SK-MEL-5 (cell line): ENCODE measurements at places on chromosomes 5 and 9. TPM values are rescaled to one million over a fixed set of nuclear protein-coding genes. Genes with fewer than 3 reads are reported as not detected.

The PRRX2 gene
- total RNA-seq, result 0.29 and 0.40 TPM in 2 replicates

The RAPGEF6 gene
- 15.0 and 17.0 TPM in 2 replicates for total RNA-seq

The RNF224 gene
- not detected in 2 replicates for total RNA-seq

The IFNA21 gene
- not detected in 2 replicates for total RNA-seq

The CNTLN gene
- total RNA-seq, result 6.5 and 6.7 TPM in 2 replicates

The ARID3C gene
- 0.11 and 0.26 TPM in 2 replicates for total RNA-seq

The SGTB gene
- 11.1 and 12.0 TPM in 2 replicates for total RNA-seq

The GCNT1 gene
- total RNA-seq, result 0.24 TPM in 2 replicates

The PLGRKT gene
- 38.0 and 40.2 TPM in 2 replicates for total RNA-seq

DNA sequence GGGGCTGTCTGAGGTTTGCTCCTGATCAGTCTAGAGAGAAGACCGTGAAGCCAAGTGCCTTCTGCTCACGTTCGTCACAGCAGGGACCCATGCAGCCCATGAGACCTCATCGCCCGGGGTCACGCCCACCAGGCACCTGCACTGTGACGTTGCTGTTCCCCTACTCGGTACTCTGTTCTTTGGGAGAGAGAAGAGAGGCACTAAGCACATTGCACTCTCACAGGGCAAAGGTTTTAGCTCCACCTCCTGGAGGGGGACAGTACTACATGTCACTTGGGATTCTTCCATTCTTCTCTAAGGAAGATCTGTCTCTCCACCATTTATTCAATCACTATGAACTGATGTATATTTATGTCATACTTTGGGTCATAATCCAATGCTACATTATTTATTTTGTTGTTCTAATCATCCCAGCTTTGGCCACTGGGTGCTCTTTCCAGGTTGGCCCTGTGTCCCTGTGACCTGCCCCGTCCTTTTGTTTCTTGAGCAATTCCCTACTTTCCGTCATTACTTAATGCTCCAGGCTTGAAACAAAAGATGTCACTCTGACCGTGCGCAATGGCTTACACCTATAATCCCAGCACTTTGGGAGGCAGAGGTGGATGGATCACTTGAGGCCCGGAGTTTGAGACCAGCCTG lies 31.4 kb upstream of the BRD3 start:
- peak; percentile 82 for DNase-seq

DNA sequence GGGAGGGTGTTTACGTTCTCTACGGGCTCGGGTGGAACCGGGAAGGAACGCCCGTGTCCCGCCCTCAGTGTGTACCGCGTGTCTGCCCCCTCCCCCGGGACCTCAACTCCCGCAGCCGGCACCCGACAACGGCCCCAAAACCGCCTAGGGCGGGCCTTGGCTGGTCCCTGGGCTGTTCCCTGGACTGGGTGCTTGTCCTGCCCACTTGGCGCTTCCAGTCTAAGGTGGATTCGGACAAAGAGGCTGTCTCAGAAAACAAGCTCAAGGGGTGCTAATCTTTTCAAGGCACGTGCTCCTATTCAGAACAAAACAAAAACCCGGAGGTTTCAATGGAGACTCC lies 379 bp upstream of the CLK4 start:
- no peak for DNase-seq

- DNase-seq, result no peak
Observed at GRCh38 chr5:128632264-128632663, 94.2 kb upstream of the FBN2 start.

- DNase-seq, result no peak
Observed at GRCh38 chr5:177404641-177405179, 4.2 kb upstream of the PFN3 start.

DNA sequence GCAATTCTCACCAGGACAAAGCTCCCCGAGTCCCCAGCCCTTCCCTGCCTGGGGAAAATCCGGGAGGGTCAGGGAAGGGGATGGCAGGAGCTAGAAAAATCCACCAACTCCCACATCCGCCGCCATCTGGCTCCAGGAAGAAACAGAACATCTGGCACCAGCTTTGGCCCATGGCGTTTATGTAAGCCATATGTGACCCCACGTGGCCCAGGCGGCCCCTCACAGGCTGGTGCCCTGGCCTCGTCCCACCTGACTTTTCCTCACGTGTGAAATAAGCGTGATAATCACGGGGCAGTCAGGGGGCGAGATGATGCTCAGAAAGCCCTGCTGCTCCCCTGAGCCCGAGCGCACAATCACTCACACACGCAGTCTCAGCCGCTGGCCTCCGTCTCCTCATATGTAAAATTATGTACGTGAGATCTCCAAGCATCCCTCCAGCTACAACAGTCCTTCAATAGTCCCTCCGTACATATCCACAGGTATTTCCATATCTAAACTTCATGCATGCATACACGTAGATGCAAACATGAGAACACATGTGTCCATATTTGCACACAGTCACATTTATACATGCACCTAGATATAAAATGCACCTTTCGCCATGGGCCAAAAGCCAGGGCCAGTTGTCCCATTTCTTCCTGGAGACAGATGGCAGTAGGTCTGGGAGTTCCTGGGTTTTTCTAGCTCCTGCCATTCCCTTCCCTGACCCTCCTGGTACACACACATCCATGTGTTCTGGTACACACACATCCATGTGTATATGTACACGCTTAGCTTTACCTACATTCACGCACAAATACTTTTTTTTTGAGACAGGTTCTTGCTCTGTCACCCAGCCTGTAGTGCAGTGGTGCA lies 28.9 kb downstream of the PLPP7 start:
- no peak for DNase-seq

DNA sequence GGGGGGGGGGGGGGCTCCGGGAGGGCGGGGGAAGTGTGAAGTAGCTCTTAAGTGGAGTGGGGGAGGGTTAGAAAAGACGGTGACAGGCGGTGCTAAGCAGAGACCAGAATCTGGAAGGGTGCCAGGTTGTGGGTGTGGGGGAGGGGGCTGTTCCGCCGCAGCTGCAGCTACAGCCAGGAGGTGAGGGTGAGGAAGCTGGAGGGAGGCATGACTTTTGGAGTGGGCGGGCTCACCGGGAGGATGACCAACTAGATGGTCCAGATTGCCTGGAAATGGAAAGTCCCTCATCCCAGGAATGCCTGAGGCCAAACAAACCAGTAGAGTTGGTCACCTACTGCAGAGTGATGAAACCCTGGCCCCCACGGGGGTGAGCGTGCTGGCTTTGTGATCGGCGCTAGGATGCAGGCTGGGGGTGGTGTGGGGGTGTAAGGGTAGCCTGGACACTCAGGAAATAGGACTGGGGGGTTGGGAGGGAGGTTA lies 158.1 kb upstream of the SHB start:
- peak; percentile 11 for DNase-seq

DNA sequence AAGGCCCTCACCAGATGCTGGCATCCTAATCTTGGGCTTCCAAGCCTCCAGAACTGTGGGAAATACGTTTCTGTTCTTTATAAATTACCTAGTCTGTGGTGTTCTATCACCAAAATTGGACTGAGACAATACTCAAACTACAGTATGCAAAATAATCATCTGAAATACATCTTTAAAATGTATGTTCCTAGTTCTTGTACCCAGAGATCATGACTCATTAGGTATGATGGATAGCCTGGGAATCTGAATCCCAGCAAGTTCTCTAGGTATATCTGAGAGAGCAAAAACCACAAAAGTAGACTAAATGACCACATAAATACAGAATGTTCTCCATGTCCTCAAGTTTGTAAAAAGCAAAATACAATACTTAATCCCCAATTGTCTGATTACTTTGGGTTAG lies 166.3 kb downstream of the YIPF5 start:
- no peak for DNase-seq

DNA sequence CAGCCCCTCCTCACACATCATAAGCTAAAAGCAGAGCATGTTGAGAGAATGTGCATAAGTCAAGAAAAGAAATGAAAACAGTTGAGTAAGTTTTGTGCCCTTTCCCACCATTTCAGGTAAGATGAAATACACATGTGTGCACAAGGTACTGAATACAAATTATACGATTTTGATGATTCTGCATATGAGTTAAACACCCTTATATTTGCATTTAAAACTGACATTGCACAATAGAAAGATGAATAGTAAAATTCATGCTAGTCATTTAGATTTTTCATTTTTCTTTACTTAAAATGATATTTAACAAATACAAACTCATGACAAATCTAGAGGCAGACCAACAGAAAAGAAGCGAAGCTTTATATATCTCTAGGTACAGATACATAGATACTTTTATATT lies 24.9 kb upstream of the PSD2 start:
- DNase-seq, result no peak

DNA sequence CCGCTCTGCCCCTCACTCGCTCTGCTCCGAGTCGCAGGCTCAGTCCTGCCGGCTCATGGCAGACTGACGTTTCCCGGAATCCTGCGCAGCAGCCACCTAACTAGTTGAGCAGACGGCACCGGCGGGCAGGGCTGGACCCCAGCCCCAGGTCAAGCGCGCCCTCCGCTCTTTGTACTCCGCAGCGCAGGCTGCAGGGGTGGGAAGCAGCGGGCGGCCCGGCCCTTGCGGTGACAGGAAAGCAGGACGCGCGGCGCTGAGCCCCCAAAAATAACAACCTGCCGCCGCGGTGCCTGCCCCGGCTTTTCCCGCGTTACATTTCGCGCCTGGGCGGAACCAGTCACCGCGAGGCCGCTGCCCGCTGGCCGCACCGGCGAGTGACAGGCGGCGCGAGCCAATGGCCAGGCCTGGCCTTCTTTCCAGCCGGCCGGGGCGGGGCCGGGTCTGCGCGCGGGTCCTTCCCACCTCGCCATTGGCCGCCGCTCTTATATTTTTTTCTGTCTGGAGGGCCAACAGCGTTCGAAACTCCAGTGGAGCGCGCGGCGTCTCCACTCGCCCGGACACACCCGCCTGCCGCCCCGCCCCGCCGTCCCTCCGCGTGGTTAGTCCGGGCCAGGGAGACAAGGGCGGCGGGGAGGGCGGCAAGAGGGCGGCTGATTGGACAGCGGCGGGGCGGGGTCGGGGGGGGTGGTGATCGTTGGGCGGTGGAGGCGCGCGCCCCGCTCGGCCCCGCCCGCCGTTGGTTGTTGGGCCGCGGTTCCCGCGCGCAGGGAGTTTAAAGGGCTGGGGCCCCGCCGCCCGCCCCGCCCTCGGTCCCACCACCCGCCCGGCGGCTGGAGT lies at the start of gene ZNF367:
TSS of gene ZNF367 (minus strand) at position 288 of the 837 bp plus-strand sequence. CDS start 338 bp downstream, outside the sequence.
- peak; percentile 97 for DNase-seq

GRCh38 chr9:20603524-20604268 lies 18.6 kb downstream of the MLLT3 start:
- no peak for DNase-seq

DNA sequence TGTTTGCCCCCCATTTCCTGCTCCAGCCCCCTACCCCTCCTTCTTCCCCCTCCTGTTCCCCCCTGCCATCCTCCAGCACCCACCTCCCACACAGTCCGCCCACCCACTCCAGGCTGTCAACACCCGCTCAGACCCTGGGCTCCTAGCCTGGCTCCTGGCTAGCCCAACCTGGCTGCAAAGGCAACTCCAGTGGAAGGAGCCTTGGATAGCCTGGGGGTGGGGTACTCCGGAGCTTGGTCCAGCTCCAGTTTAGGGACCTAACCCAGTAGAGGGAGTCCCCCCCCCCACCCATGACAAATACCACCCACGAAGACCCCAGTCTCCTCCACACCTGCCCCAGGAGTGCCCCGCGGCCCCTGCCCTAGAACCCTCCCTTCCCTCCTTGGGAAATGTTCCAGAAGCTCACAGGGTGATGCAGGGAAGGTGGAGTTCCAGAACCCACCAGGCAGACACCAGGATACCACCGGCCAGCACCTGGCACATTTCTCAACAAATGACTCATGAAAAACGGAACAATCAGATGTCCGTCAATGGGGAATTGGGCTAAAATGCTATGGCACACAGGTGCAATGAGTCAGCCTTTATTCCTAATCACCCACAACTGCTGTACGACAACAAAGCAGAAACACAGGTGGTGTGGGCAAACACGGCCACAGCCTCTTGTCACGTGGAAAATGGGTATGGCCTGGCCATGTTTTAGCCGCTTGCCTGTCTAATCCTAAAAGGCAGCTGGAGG lies 901 bp upstream of the SLC12A7 start:
- no peak for DNase-seq

- no peak for DNase-seq
Observed at GRCh38 chr5:116468583-116468982, 106.0 kb downstream of the SEMA6A start.

GRCh38 chr9:126108240-126108639 lies 218.4 kb upstream of the MVB12B start:
- no peak for DNase-seq

DNA sequence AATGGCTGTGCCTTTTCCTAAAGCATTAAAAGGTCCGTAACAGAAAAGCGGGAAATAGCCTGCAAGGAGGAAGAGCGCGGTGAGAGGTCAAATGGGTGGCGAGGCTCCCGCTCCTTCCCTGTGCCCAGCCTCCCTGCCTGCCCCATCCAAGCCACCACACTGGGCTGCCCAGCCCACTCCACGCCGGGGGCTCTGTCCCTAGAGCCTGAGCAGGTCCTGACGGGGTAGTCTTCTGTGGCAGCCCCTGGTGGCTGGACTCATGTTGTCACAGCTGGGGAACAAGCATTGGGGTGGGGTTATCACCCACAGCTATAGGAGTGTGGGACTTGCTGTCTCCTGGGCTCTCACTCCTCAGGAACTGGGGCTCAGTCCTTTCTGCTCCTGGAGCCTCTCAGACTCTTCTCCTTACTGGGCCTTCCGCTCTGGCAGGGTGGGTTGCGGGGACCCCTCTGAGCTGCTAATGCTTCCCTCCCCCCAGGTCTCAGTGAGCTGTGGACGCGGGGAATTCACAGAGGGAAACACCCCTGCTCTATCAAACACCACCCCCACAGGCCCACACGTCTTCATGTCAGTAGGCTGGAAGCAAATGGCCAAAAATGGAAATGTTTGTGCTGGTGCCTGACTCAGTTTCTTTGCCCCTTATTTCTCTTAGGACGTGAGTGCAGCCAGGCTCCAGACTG lies 152.4 kb upstream of the PHYKPL start:
- no peak for DNase-seq
